Cortex of kidney (tissue), 1 donor: ENCODE measurements at places on chromosomes 11 and 22.

DNA sequence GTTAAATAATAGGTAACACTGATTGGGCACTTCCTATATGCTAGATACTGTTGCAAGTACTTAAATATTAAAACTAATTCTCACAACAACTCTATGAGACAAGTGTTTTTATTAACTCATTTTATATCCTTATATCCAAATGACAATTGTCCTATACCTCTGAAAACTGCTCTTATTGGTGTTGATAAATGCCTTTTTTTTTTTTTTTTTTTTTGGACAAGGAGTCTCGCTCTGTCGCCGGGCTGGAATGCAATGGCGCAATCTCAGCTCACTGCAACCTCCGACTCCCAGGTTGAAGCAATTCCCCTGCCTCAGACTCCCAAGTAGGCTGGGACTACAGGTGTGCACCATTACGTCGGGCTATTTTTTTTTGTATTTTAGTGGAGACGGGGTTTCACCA is 41.6 kb downstream of the MRTFA start:
- no peak for DNase-seq

- DNase-seq = no peak
Observed at GRCh38 chr11:116279511-116279910, 493.3 kb downstream of the BUD13 start.

- DNase-seq = no peak
Observed at GRCh38 chr11:1644601-1645356, 15.2 kb downstream of the KRTAP5-5 start.

- DNase-seq = no peak
Observed at GRCh38 chr11:30326906-30327305, 4.0 kb downstream of the ARL14EP start.

DNA sequence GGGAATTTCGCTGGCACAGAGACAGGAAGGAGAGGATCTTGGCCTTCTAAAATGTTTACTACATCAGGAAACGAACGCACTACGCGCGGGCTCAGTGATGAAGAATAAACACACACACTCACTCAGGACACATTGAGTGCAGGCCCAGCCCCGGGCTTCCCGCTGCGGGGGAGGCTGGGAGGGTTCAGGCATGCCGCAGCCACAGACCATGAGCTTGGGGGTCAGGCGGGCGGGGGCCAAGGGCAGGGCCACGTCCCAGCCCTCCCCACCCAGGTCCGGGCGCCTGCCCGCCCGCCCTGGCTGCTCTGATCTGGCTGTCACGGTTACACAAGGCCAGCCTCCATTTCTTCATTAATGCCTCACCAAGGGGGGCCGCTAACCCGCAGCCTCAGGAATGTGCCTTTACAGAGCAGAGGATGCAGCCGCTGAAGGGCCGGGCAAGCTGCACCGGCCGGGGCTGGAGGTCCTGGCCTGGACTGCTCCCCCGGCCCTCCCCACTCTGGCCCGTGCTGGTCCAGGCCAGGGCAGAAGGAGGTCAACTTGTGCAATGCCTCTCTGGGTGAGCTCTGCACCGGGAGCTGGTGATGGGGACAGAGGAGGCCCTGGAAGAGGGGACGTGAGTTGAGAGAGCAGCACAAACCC is 41.7 kb downstream of the IGF2 start:
- no peak for DNase-seq

DNA sequence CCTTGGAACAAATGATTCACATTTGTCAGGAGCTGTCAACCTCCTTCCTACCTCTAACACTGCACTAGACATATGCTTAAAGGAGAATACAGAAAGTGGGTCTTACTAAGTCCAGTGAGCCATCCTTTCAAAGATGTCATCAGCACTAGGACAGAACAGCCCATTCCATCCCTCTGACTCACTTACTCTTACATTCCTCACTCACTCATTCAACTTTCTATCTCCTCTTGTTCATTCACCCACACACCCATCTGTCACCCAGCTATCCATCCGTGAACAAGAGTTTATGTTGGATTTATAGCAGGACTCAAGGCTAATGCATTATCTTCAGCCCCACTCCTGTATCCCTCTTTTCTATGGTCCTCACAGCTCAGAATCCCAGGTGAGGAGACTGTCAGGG is 9.1 kb downstream of the INSC start:
- no peak for DNase-seq

- no peak for DNase-seq
Observed at GRCh38 chr11:123194337-123195187, 486 bp downstream of the CLMP start.

GRCh38 chr11:17561526-17561925 is 14.5 kb downstream of the OTOG start:
- DNase-seq = no peak

DNA sequence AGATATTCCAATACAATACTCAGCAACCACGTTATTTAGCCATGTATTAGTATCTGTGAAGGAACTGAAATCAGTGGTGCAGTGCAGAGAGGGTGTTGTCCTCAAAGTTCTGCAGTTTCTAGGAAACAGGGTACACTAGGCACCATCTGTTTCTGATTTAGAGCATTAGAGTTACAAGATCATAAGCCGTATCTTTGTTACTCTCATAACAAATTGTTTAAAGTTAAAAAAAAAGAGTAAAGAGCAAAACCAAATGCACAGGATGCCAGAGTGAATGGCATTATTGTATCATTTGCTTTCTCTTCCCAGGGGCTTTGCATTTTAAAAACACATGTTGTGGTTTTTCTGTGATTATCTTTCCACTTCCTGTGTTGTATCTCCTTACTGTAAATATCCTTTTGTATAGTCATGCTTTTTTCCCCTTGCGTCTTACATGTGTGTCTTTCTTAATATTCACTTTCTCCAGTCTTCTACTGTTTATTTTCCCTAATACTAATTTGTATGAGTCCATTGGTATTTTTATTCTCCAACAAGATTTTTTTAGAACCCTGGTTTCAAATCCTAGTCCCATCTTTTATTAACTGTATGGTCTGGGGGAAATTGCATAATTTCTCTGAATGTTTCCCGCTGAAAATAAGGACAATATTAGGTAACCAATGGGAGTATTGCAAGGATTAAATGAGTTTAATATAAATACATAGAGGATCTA is 15.2 kb upstream of the NUP160 start:
- DNase-seq = no peak

- no peak for DNase-seq
Observed at GRCh38 chr22:41341990-41342389, 39.8 kb upstream of the TEF start.

DNA sequence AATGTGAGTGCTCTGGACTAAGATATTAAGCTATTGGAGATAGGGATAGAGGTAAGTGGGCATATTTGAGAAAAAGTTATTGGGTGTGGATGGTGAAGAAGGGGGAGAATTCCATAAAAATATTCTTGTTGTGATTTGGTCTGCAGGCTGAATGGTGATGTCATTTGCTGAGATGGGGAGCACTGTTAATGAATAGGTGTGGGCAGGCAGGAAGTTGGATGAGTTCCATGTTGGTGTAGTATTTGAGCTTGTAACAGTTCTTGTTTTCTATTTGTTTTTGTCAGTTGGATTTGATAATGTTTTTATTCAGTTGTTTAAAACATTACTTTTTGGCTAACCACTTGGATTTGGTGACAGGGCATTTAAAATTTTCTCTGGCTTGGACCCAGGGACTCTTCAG is 168.8 kb downstream of the C11orf87 start:
- DNase-seq = no peak

DNA sequence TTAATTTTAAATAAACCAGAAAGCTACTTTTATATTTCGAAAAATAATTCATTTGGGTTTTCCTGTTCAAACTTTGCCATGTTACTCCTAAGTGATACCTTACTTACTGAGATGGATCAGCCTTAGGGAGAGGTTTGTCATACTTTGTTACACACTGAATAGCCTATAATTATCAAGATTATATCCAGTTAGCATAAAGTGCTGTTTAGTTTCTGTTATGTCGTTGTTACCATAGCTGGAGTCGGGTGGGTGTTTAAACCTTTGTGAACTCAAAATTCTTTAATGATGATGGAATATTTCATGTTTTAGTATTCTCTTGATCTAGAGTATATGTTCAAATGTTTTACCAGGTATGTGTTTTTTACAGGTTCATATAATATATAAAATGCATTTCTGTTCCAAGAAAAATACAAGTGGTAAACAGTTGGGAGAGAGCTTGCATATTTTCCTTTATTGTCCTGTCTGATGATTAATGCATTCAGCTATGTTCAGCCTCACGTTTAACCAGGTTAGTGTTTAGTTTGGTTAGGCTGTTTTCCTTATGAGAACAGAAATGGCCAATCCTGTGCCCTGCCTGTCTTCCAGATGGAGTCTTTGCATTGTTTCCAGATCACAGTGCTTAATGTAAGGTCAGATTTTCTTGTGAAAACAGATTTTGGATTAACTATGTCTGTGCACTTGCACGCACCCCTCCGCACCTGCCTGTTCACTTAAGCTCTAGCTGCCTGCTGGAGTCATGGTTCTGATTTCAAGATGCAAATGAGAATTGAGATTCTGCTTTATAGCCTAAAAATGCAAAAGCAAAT is 105.6 kb downstream of the ATXN10 start:
- no peak for DNase-seq

DNA sequence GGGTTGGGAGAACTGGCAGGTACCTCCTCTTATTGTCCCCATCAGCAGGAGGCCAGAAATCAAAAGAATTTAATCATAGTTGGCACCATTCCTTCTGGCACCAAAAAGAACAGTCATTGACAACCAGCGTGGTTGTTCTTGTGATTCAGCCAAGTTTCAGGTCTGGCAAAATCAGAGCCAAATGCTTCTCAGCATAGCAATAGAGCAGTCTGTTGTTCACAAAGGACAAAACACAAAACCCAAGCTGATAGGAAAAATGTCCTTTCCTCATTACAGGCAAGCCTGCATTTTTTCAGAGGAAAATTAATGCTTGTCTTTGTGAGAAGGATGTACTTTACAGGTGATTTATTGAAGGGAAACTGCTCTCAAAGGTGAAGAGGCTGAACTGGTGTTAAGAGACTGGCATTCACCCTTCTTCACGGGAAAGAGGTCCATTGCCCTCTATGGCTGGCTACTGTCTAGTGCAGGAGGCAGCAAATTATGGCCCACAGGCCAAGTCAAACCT is 241.8 kb upstream of the ARHGAP42 start:
- DNase-seq = no peak

DNA sequence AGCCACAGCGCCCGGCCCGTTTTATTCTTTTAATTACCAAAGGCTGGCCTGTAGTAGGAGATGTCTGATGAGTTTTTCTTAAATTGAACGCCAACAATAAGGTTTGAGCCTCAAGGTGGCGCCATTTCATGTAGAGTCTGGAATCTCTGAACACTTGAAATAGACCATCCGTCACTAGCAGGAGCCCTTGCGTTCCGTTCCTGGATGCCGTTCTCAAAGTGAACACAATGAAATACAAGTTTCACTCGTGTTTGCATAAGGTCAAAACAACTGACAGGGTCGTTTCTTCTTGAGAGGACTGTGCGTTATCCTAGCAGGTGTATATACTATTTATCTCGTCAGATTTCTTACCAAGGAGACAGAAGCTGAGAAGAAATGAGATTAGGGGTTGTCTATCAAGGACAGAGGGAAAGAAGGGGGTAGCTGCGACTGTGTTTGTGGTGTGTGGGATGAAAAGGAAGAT is 18.7 kb upstream of the SCGB1D1 start:
- DNase-seq = no peak

- DNase-seq = no peak
Observed at GRCh38 chr11:27201454-27202302, 161.1 kb downstream of the BBOX1 start.

- DNase-seq = no peak
Observed at GRCh38 chr11:100769617-100770016, 82.5 kb downstream of the ARHGAP42 start.

DNA sequence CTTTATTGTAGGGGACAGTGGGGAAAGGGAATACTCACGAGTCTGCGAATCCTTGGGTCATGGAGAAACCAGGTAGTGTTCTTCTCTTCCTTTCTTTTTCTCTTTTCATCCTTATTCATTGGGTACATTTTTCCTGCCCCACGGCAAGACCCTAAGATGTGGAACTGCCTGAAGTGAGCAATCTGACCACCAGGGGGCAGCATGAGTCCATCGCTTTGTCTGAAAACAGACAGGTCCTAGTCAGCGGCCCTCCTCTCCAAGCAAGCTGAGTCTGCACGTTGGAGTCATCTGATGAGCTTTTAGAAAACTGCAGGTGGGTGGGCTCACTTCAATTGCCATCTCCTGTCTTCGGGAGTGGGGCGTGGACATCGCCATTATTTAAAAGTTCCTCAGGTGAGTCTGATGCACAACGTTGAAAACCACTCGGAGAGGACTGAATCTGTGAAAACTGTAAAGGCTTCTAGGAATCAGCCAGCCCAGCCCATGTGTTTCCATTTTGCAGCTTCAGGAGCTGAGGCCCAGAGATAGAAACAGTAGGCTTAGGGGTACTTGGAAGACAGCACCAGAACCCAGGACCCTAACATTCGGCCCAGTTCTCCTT is 34.0 kb upstream of the FBXO3 start:
- DNase-seq = no peak

- DNase-seq = no peak
Observed at GRCh38 chr11:3111919-3112690, 53.0 kb downstream of the OSBPL5 start.

DNA sequence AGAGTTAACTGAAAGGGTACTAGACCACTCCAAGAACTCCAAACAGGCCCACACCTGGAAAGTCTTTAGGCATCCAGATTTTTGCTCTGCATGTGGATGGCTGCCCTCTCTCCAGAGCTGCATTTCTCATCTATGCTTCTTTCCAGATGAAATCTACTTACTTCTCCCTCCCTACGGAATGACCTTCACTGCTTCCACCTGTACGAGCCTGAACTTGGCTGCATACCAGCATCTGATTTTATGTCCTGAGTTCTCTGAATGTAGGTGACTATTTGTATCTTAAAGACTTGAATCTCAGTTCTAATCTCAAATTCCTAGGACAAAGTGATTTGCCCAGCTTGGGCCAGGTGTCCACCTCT is 13.3 kb downstream of the CELF1 start:
- DNase-seq = no peak

DNA sequence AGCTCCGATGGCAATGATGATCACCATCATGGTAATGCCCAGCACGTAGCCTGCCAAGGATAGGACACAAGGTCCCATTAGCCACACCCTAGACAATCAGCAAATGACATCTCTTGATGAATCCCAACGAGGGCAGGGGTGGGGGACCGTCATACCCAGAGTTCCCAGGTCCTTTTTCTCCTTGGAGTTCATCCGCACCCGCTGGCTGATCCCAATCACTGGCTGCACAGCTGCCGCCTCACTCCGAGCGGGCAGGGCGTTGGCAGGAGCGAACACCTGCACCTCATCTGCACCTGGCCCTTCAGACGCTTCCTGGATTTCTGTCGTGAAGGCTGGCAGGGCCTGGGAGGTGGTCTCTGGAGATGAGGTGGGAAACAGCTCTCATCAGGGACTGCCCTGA is 2.9 kb downstream of the PIK3IP1 start:
- no peak for DNase-seq
